ENCODE measurements at places on chromosomes 2 and 18.

DNA sequence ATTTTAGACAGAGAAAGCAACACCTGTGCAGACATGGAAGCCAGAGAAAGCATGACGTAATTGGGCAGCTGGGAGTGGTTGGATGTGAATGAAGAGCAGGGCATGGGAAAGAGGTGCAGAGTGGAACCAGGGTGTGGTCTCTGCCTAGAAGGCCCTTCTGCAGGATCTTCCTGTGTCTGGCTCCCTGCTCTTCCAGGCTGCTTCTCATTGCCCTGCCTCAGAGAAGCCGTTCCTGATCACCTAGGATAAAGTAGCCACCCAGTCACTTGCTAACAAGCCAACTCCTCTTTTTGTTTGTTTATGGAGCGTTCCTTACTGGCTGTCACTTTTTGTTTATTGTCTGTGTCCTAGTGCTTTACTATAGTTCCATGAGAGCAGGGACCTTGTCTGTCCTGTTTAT lies 28.5 kb downstream of the GALNT1 start:
- DNase-seq: no peak

DNA sequence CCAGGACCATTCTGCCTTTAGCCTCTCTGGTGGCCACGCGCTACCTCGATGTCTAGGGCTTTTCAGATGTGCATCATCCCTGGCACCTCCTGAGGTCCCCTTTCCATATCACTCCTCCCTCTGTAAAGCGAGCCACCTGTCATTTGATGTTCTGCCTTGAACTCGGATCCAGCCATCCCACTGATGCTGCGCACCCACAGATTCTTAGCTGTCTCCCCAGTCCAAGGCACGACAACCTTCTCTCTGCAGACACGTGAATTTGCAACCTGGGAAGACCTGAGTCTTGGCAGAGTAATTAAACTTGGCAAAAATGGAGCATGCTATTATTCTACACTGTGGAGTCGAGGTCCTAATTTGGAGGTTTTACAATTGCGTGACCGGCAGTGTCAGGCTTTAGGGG lies 61.9 kb downstream of the NGEF start:
- DNase-seq: no peak

- DNase-seq: no peak
These were observed 559.3 kb upstream of the CDH2 start for GRCh38 chr18:28736223-28736622.

DNA sequence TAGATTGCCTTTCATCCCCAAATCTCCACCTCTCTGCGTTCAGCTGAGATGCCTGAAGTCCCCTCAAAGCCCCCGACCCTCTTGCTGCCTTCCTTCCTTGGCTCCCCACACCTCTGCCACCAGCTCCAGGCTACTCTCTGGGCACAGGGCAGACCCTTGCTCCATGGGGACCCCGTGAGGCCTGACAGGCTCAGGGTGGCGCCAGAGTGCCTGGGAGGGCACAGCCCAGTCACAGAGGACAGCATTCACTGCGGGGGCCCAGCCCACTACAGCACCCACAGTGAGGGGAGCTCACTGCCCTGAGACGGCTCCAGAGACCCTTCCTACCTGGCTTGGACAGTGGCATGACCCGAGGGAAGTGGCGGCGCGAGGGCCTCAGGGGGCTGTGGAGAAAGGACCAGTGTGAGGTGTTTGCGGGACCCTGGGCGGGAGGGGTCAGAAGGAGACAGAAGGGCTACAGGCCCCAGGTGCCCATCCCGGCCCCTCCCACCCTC lies 51.0 kb downstream of the AQP12A start:
- no peak for DNase-seq
